Parietal lobe (tissue), 2 donors: ENCODE measurements at places on chromosomes 7 and 10. TPM values are rescaled to one million over a fixed set of nuclear protein-coding genes. Genes with fewer than 3 reads are reported as not detected.

SAP25 gene
- total RNA-seq: not detected

FAM25C gene
- total RNA-seq: not detected

ADK gene
- total RNA-seq: 42.6 TPM

FLNC gene
- 4.1 TPM for total RNA-seq

ANXA8 gene
- not detected for total RNA-seq

PHKG1 gene
- total RNA-seq: 4.4 TPM

LBX1 gene
- not detected for total RNA-seq

LLCFC1 gene
- total RNA-seq: not detected

CHRM2 gene
- total RNA-seq: 13.8 TPM

GRK5 gene
- 14.7 TPM for total RNA-seq
